ENCODE measurements at places on chromosomes 1 and 21.

DNA sequence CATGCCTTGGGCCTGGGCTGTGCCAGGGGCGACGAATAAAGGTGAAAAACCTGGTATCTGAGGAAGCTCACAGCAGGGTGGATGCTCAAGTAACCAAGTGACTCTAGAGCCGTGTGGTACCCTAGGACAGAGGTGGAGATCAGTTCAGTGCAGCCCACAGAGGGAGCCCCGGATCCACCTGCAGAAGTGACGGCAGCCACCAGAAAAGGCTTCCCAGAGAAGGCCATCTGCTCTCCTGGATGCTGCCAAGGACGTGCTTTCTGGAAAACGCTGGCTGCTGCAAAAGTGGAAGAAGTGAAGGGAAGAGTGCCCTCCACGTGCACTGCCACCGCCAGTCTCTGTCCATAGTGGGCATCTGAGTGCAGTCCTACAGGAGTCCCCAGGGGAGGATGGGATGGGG, 27.7 kb downstream of the TMCO4 start:
- DNase-seq, result no peak

DNA sequence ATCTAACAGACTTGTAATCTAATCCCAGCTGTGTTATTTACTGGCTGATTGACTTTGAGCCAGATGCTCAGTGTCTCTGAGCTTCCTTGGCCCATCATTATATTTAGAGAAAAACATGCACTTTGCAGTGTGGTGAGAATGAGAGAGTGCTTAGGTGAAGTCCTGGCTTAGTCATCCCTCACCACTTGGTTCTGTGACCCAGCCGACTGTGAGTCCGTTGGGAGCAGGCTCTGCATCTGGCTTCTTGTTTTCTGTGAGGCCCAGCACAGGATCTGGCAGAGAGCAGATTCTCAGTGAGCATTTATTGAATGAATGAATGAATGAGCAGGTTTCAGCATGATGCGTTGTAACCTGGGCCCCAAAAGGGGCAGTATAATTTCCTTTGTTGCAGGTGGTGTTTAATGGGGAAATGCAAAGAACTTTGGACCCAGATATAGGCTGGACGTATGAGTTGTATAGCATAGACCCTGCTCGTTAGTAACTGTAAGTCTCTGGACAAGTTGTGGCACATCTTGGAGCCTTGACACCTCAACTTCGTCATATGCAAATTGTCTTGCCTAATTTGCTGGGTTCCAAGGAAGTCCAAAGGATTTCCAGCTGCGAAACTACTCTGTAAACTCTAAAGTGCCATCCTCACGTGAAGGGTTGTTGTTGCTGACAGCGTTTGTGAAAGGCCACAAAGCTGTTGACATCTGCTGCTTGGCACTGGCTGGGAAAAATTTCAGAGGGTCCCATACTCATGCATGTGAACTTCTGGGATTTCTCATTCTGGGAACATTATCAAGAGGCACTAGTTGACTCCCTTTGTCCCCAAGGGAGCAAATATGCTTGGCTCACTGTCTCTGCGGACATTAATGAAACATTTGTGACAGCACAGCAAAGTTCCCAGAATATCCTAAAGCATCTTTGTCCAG, 138.8 kb upstream of the USP24 start:
- DNase-seq, result no peak

DNA sequence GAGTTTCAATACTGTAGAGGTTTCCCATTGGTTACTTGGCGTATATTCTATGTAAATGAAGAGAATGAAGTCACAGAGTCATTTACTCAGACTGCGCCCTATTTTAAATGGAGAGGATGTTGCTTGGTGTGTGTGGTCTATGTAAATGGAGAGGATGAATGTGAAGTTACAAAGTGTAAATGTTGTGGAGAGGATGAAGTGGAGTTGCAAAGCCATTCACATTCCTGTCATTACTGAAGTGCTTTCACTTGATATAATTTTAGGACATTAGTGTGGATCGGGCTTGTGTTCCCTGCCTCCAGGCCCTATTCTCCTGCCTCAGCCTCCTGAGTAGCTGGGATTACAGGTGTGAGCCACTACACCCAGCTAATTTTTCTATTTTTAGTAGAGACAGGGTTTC, 99.4 kb upstream of the CACYBP start:
- no peak for DNase-seq

DNA sequence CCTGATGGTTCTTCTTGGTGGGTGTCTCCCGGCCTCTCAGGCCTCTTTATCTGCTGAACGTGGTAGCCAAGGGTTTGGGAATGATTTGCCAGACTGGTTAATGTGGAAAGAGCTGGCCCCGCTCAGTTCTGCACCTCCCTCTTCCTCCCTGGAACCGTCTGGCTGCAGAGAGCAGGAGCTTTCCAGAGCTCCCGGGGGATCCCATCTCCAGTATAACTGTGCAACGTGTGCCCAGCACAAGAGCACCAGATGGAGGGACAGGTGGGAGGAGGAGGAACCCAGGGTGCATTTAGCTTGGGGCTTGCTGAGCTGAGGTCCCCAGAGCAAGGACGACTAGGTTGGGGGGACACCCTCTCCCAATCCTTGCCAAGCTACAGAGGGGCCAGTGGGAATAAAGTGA, 5.0 kb downstream of the TFF1 start:
- no peak for DNase-seq

DNA sequence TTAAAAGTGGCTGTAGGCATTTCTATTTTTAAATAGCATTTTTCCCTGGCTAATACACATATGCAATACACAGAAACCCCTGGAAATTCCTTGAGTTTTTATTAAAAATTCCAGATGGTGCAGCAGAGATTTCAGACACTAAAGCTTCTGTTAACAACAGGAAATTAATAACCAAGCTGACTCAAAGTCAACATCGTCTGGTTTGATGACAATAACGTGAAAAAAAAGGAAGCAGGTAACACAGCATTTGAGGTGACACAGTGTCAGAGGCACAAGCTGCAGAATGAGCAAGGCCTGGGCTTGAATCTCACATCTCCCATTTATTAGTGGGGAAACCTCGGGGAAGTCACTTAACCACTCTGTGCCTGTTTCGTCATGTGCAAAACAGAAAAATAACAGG, 64.6 kb upstream of the GJB5 start:
- no peak for DNase-seq

GRCh38 chr1:71357708-71358107, 276.9 kb upstream of the ZRANB2 start:
- no peak for DNase-seq

GRCh38 chr1:205357567-205357966, 845 bp upstream of the KLHDC8A start:
- DNase-seq, result no peak

DNA sequence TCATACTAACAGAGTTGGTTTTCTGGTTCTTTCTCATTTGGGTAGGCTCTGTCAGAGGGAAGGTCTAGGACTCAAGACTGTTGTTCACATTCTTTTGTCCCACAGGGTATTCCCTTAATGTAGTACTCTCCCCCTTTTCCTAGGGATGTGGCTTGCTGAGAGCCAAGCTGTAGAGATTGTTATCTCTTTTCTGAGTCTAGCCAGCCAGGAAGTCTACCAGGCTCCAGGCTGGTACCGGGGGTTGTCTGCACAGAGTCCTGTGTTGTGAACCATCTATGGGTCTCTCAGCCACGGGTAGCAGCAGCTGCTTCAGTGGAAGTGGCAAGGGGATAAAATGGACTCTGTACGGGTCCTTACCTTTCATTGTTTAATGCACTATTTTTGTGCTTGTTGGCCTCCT, 226.4 kb downstream of the LBR start:
- DNase-seq, result no peak

DNA sequence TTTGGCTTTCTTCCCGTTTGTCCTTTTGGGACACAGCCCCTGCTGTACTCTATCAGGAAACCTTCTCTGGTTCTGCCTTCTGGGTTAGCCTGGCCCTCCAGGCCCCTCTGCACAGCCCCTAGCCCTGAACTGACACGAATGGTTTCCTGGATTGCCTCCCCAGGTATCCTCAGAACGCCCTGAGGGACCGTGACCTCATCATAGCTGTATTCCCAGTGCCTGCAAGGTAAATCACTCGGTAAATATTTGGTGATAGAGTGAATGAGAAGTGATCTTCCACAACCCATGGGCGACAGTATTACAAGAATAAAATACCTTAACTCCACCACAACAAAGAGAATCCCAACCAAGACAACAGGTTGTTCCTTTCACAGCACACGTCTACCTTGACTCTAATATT, 637.2 kb downstream of the SMYD3 start:
- no peak for DNase-seq

GRCh38 chr1:13760921-13761320, 60.9 kb downstream of the PRDM2 start:
- DNase-seq, result no peak

DNA sequence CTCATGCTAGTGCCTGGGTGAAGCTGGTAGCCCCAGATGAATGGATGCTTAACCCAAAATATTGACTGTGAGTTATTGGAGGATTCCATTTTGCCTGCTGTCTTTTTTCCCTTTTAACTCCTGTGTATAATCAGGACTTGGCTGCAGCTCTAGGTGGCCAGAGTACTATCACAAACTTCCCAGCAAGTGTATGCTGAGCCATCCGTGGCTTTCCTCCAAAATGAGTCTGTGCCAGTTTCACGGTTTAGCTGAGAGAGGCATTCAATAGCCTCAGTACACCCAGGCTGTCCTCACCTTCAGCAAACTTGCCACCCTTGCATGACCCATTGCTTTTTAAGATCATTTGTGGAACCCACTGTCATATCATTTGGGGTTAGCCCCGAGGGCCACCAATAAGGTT, 5.3 kb upstream of the DPT start:
- no peak for DNase-seq

- no peak for DNase-seq
Observed at GRCh38 chr1:248703674-248704073, 1.1 kb upstream of the OR14I1 start.

GRCh38 chr1:247331525-247332214, at the start of gene ZNF496:
ZNF496 (minus strand) TSS chr1:247331867; CDS start chr1:247329578, 2,289 bp downstream.
- peak; percentile 24 for DNase-seq

- DNase-seq, result no peak
Observed at GRCh38 chr1:109827986-109828385, 64.3 kb upstream of the EPS8L3 start.

- no peak for DNase-seq
Observed at GRCh38 chr1:97379387-97380075, 541.3 kb downstream of the DPYD start.

DNA sequence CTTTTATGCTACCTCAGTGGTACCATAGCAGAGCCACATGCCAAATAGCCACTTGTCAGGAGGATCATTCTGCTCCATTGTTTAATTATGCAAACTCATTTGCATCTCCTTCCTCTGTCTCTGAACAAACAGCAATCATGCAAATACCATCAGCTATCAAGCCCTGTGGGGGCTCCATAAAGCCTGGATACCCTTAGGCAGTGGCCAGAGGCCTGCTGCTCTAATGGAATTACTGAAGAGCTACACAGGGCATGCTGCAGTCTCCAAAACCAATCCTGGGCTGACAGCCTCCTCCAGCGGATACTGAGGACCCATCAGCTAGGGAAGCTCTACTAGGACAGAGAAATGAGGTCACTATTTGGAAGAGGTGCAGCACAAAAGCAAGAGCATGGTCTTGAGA, 376.3 kb downstream of the KCNH1 start:
- no peak for DNase-seq

GRCh38 chr1:938088-938683, 14.5 kb downstream of the SAMD11 start:
- DNase-seq, result no peak

- no peak for DNase-seq
Observed at GRCh38 chr21:43188181-43188580, 19.4 kb downstream of the CRYAA start.

DNA sequence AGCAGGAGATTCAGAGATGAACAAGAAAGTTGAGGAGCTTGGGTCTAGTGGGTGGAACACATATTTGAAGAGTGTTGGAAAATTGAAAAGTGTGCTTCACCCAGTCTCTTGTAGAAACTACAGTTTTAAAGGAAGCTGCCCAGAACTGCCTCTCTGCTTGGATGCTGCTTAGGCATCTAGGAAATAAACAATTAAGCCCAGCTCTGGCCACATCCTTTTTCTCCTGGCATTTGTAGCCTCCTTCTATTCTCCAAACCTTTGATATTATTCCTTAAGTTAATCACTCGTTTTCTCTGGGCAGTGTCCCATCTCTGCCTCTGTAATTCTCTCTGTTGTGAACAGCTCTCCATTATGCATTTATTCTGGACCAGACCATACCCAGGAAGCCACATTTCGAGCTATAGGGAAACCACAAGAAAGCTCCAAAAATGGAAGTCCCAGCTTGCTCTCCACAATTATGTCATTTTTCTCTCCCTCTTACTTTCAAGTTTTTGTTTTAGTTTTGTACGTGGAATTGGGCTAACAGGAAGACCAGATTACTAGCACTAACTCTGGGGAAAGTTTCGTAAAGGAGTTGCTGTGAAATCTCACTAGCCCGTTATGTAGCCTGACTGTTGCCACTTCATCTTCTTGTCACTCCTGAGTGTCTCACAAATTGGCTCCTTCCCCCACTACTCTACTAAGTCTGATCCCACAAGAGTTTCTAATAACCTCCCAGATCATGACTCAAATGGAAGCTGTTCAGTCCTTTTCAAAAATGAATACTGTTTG, 102.2 kb downstream of the NTMT2 start:
- DNase-seq, result no peak
